ENCODE measurements at places on chromosomes 11 and 22. TPM values are rescaled to one million over a fixed set of nuclear protein-coding genes. Genes with fewer than 3 reads are reported as not detected.

DNA sequence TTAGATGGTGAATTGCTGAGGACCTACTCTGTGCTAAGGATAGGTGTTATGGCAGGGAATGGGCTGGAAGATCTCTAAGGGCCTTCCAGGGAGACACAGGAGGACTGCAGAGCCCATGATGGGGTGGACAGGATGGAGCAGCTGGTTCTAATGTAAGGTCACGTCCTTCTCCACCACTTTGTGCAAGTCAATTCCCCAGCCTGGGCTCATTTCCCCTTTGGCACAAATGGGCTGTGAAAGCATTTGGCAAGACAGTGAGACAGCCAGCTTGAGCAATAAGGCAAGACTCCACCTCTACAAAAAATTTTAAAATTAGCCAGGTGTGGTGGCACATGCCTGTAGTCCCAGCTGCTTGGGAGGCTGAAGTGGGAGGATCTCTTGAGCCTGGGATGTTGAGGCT lies 81.4 kb upstream of the THY1 start:
- H3K36me3 ChIP-seq = no peaks in the 10 kb centered on the region
- H3K27ac ChIP-seq = no peak overlapping the region
- no peak overlapping the region for H3K4me3 ChIP-seq
- no peaks in the 10 kb centered on the region for H3K4me1 ChIP-seq
- DNase-seq = no peak
- peaks cover 40% of the 10 kb centered on the region for H3K27me3 ChIP-seq

GRCh38 chr11:1934335-1935155 lies 12.6 kb upstream of the MRPL23 start:
- peaks cover 40% of the 10 kb centered on the region for H3K4me1 ChIP-seq
- no peaks in the 10 kb centered on the region for H3K27me3 ChIP-seq
- no peaks in the 10 kb centered on the region for H3K36me3 ChIP-seq
- no peak for DNase-seq
- no peak overlapping the region for H3K4me3 ChIP-seq
- no peak overlapping the region for H3K27ac ChIP-seq

GRCh38 chr11:129655247-129655832 lies 160.3 kb upstream of the TMEM45B start:
- no peaks in the 10 kb centered on the region for H3K27me3 ChIP-seq
- peaks cover 16% of the 10 kb centered on the region for H3K4me1 ChIP-seq

DNA sequence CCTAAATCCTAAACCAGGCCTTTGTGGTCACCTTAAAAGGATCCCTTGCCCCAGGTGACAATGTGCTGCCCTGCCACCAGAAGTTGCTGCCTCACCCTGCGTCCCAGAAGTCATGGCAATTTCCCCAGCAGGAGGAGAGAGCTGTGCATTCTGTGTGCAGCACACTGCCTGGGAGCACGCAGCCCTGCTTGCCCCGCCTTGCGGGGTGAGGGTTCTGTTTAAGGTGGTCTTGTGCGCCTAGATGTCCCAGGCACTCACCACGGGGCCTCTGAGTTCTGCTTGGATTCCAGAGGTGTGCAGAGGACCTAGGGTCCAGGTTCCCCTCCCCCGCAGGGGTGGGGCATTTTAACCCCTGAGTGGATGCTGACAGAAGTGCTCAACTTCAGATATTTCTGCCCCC lies 95.0 kb downstream of the GRAMD1B start:
- H3K4me3 ChIP-seq = no peak overlapping the region
- no peak overlapping the region for H3K27ac ChIP-seq
- H3K4me1 ChIP-seq = peaks cover 2% of the 10 kb centered on the region
- H3K27me3 ChIP-seq = peaks cover 4% of the 10 kb centered on the region
- peaks cover 5% of the 10 kb centered on the region for H3K36me3 ChIP-seq

GRCh38 chr11:64568584-64569140 lies 22.4 kb upstream of the SLC22A12 start:
- H3K36me3 ChIP-seq = no peaks in the 10 kb centered on the region
- no peak overlapping the region for H3K4me3 ChIP-seq
- H3K4me1 ChIP-seq = peaks cover 15% of the 10 kb centered on the region
- no peak for DNase-seq

DNA sequence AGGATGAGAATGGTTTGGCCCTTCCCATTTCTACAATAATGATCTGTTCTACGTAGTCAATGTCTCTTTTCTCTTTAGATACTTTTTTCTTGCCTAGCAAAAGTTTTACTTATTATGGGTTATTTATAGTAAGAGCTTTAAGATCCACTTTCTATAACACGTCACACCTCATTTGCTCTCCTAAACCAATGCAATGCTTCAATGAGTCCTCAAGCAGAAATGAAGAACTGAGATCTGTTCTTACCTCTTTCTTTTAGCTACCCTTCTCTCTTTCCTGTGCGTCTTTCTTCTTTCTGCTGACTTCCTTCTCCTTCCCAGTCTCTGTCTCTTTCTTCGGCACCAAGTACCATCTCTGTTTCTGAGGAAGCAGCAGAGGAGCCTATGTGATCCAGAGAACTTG lies 61.8 kb downstream of the SNX19 start:
- no peaks in the 10 kb centered on the region for H3K4me1 ChIP-seq
- peaks cover 3% of the 10 kb centered on the region for H3K27me3 ChIP-seq
- no peak for DNase-seq

DNA sequence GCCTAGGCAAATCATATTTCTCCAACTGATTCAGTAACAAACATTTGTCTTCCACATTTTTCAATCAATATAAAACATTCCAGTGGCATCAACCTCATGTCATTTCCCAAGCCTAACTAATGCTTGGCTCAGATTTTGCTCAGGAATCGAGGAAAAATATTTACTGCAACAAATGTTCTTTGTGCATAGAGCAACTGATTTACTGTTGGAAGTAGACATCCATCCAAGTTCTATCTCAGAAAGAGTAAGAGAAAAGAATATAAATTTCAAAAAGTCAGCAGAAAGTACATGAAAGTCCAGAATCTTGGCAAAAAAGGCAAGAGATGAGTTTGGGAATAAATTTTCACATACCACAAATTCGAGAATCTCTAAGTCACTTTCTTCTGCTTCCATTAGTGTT lies 2245.0 kb upstream of the RAG2 start:
- DNase-seq = no peak
- H3K27me3 ChIP-seq = no peaks in the 10 kb centered on the region
- no peaks in the 10 kb centered on the region for H3K4me1 ChIP-seq
- no peak overlapping the region for H3K4me3 ChIP-seq
- H3K36me3 ChIP-seq = peaks cover 5% of the 10 kb centered on the region

GRCh38 chr11:71181566-71181965 lies 70.8 kb downstream of the SHANK2 start:
- H3K4me1 ChIP-seq = no peaks in the 10 kb centered on the region
- no peak overlapping the region for H3K4me3 ChIP-seq
- H3K36me3 ChIP-seq = peaks cover 4% of the 10 kb centered on the region
- peaks cover 8% of the 10 kb centered on the region for H3K27me3 ChIP-seq
- DNase-seq = no peak

DNA sequence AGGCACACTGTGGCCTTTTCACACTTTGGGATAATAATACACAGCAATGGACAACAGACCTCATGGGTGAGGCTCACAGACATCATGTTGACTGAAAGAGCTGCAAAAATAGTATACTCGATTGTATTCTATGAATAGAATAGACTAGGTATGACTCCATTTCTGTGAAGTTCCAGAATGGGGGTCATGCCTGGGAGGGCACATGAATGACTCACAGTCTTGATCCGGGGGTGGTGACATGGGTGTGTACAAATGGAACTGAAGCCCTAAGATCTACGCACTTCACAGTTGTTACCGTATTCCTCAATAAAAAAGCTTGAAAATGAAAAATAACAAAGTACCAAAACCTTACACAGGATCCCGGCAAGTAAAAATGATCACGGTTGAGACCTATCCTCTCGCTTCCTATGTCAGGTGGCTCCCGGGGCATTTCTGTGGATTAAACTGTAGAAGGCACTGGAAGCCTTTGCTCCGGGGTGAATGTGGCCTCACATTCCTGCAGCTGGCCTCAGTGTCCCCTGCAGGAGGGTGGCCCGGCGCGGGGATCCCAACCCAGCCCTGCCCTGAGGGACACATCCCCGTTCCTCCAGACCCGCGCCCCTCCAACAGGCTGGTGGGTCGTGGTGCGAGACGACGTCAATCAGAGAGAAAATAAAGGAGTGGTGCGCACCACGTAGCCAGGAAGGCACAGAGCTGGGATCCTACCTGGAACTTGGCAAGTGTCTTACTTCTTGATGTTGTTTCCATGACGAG lies 75.9 kb downstream of the NECTIN1 start:
- no peaks in the 10 kb centered on the region for H3K36me3 ChIP-seq
- no peak overlapping the region for H3K4me3 ChIP-seq
- no peak for DNase-seq
- no peak overlapping the region for H3K27ac ChIP-seq
- H3K27me3 ChIP-seq = no peaks in the 10 kb centered on the region

DNA sequence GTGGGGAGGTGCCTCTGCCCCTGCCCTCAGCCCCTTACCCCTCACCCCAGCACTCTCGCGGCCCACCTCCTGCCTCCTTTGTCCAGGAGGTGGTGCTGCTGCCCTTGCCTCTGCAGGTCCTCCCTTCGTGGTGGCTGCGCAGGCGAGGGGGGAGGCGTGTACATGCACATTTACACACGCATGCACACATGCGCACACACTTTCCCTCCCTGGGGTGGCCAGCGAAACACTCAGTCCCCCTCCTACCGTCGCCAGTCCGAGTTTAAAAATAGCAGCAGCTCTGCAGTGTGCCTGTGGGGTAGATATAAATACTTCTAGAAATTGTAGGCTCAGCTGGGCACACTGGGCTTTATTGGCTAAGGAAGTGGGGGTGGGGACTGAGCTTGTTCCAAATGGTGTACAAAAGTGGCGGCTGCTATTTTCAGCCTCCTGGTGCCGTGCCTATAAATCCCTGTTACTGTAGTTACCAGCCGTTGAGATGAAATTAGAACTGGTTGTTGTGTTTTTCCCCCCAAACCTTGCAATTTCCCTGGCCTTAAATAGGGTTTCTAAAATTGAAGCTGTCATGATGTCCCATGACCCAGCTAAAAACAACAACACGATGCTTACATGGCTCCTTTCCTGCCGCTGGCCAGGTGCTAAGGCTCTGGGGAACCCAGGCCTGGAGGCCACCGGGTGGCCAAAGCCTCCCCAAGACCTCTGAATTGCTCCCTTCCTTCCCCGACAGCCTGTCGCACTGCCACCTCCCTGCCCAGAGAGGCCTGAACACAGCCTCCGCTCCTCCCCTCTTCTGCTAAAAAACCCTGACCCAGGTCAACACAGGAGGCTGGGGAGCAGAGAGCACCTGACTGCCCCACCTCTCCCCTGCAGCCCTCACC lies 12.4 kb downstream of the PICK1 start:
- H3K36me3 ChIP-seq = peaks cover 25% of the 10 kb centered on the region
- H3K27me3 ChIP-seq = no peaks in the 10 kb centered on the region
- no peak for DNase-seq

SBF2 gene
- total RNA-seq = 44.7 TPM

OR8G1 gene
- total RNA-seq = not detected

MTA2 gene
- 121 TPM for total RNA-seq

Measured in mesothelial cell of epicardium (in vitro differentiated cells).